ENCODE measurements at places on chromosomes 11 and 22. TPM values are rescaled to one million over a fixed set of nuclear protein-coding genes. Genes with fewer than 3 reads are reported as not detected.

GRCh38 chr22:30206944-30207343 lies 39.6 kb downstream of the LIF start:
- peak; percentile 40 for DNase-seq

DNA sequence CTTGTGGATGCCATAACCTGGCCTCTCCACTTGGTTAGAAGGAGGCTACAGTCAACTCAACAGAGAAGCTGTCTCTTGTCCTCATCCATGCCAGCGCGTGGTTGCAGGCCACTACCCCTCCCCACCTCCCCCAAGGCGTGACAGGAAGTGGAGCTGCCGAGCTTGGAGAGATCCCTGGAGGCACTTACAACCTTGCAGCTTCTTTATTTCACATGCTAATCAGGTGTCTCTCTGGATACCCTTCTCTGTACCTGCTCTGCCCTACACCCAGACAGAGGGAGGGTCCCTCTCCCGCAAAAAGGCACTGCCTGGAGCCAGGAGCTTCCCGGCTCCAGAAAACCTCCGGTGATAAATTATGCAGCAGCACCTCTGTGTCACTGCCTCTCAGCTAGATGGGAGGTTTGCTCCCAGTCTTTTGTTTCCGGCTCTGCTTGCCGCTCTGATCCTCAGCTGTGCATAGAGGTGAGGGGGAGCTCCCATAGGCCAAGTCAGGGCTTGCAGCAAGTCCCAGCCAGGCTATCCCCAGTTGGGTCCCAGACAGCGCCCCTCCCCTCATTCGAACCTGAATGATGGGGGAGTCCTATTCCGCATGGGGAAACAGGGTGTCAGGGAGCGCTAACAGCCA lies 5.7 kb downstream of the LRP4 start:
- peak; percentile 67 for DNase-seq

GRCh38 chr11:57432714-57433163 lies 5.8 kb upstream of the SLC43A3 start:
- no peak for DNase-seq

DNA sequence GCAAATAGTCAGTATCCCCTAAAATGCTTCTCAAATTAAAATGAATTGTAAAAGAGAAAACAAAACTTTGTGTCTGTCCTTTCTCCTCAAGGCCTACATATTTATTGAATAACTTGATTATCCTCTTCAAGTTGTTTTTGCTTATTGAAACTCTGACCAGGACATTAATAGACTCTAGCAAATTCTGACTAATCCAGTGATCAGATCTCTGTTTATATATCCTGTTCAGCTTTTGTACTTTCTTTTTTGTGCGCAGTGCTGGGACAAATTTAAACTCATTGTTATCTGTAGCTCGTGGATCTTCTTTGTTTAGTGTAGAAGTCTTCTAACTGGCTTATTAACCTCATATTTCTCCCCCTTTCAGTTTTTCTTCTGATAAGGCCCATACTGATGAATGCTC lies 139.9 kb upstream of the SORL1-AS1 start:
- DNase-seq = no peak

DNA sequence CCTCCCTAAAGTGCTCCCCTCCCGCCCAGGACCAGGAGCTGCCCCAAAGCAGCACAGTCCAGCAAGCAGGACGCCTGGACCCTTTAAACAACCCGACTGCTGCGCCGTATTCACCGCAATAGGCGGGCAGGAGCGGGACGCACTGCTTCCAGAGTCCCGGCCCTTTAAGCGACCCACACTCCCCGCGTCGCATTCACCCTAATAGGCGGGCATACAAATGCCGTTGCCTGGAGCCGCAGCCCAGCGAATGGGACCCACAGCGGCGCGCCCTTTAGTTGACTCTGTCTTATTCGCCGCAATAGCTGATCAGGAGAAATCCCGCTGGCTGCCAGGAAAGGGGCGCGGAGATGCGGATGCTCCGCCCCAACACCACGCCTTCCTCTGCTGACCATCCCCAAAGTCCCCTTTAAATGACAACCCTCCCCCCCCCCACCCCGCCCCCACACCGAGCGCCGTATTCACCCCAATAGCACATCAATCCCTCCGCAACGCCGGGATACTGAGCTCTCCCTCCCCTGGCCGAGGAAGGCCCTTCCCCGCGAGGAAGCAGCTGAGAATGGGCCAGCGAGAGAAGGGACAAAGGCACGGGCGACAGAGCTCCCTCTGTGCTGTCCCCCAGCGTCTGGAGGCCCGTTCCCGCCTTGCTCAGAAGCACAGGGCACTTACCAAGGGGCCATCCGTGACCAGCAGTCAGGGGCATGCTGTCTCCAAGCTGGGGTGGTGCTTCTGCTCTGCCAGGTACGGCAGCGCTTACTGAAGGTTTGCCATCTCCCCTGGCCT lies 4.7 kb downstream of the OSBPL5 start:
- peak; percentile 95 for DNase-seq

DNA sequence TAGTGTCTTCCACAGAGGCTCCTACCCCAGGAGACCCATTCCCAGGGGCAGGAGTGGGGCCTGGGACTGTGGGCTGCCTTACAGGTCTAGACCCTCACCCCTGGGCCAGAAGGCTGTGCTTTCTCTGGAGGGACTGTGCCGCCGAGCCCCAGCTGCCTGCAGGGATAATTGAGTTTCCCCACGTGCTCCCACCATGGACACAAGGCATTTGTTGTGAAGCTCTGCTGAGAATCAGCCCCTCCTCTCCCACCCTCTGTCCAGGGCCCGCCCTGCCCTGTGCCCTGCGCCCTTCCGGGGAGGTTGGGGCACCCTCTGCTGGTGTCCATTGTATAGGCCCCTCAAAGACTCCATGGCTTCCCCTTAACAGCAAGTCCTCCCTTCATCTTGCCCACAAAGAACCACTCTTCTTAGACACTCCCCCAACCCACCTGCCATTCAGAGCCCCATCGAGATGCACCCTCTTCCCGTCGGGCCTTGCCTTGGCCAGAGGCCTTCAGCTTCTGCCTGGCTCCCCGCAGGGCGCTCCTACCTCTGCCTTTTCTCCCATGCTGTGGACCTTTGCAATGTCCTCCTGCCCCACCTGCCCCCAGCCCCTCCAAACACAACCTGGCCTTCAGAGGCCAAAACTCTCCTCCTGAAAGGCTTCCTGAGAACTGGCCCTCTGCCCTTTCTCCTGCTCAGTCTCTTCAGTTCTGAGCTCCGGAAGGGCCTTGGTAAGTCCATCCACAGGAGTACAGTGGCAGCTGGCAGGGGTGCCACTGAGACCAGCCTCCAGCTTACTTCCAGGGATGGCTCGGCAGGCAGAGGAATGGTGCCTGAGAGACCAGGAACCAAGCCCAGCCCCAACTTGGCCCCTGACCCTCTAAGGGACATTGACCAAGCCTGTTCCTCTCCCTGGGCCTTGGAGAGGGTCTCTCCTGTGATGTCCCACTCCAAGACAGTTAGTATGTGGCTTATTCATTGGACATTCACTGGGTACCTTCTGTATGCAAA lies 22.4 kb downstream of the DUSP8 start:
- no peak for DNase-seq

GRCh38 chr11:61960532-61960931 lies 6.9 kb downstream of the FTH1 start:
- DNase-seq = no peak

The SLC7A4 gene
- total RNA-seq = 0.48 TPM

The CDC42EP2 gene
- 11.9 TPM for total RNA-seq

The RAG1 gene
- total RNA-seq = 0.83 TPM

- no peak for DNase-seq
These were observed 92.2 kb downstream of the PHF21B start for GRCh38 chr22:44917372-44918165.

- DNase-seq = no peak
These were observed 36.0 kb upstream of the EED start for GRCh38 chr11:86208572-86208971.

The CABP4 gene
- total RNA-seq = 1.2 TPM

DNA sequence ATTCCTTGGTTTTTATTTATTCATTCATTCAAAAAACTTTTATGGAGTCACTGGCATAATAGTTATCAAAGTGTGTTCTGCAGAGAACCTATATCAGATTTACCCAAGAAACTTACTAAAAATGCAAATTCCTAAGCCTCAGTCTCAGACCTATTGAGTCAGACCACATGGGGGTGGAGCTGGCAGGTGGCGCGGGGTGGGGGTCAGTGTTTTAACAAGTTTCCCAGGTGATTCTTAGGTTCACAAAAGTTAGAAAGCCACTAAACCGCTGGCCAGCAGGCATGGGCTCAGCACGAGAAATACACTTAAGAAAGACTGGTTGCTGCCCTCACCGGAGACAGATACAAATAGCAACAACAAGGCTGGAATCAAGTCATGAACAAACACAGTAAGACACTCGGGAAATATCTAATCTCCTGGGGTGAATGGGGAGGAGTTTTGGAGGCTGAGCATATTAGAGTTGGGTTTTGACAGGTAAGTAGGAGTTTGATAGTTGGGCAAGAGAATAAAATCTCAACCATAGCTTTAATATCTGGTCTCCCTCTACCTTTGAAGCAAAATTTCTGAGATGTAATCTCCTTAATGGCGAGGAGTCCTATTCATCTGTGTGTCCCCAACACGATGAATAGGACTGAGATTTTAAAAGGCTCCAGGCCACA lies 167.5 kb upstream of the NECTIN1 start:
- no peak for DNase-seq
